ENCODE measurements at places on chromosomes 2 and 18.

DNA sequence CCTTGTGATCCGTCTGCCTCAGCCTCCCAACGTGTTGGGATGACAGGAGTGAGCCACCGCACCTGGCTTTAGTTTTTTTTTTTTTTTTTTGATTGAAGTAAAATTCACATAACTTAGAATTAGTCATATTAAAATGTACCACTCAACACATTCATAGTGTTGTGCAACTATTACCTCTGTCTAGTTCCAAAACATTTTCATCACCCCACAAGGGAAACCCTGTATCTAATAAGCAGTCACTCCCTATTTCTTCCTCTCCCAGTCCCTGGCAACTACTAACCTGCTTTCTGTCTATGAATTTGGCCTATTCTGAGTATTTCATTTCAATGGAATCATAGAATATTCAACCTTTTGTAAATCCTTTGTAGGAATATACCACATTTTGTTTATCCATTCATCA is 123.9 kb upstream of the FAM117B start:
- DNase-seq: no peak

- DNase-seq: peak; percentile 2
These were observed 96.0 kb upstream of the TTC39C start for GRCh38 chr18:23918395-23919032.

DNA sequence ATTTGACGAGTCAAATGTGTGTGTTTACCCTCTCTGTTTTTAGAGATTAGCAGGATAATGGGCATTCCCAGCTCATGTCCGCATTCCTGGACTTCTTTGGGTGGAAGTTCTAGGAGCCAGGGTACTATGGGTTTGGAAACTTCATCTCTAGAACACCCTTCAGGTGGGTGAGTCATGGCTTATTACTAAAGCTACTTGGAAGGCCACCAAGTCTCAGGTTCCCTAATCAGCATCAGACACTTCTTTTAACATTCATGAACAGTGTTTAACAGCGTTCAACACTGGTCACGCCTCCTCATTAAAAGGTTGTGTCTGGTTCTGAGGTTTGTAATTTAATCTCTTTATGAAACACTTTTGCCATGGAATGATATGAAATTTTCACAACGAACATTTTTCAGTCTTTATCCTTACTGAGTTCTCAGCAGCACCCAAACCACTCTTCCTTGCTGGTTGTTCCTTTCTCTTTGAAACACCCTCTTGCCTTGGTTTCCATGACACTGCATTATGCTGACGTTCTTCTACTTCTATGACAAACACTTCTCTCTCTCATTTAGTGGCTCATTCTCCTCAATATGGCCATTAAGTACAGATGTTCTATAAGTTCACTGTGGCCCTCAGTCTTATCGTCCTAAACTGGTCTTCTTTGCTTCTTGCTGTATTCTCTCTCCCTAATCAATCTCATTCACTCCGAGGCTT is 49.3 kb downstream of the MMADHC start:
- no peak for DNase-seq

DNA sequence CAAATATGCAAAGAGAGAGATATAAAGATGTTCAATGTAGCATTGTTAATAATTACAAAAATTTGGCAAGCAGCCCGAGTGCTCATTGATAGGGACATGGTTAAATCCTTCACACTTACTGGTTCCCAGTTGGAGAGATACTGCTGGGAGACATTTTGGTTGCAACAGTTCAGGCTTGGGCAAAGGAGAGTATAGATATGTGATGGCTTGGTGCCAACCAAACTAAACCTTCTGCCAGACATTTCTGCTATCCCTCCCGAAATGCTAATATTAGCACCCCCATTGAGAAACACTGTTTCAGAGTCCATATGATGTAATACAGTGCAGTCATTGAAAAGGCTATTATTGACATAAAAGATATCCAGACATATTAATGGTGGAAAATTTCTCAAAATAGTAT is 11.5 kb downstream of the GEN1 start:
- no peak for DNase-seq

- no peak for DNase-seq
These were observed 328.2 kb downstream of the KCNJ3 start for GRCh38 chr2:155026651-155027174.

- DNase-seq: no peak
These were observed 4.7 kb upstream of the PSD4 start for GRCh38 chr2:113169002-113169530.

GRCh38 chr2:160214461-160215445 is 14.7 kb upstream of the ITGB6 start:
- DNase-seq: no peak

DNA sequence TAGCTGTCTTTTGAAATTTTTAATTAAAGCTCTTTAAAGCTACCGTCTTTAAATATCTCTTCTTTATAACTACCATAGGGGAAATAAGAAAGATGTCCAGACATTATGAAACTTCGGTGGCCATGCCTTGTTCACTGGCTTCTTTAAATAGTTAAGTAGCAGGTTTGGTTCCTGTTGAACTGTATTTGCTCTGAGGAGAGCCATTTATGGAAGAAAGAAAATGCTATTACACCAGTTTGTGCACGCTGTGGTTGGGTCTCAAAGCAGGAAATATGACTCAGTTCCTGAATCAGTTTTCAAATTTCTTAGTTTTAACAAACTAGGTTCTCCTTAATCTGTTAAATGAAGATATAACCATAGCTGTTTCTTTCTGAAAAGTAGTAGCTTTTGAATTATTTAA is 12.2 kb downstream of the ARPC2 start:
- DNase-seq: no peak

GRCh38 chr2:123693836-123694235 is 331.3 kb upstream of the CNTNAP5 start:
- DNase-seq: no peak

GRCh38 chr2:224948859-224949258 is 93.4 kb downstream of the DOCK10 start:
- DNase-seq: no peak

DNA sequence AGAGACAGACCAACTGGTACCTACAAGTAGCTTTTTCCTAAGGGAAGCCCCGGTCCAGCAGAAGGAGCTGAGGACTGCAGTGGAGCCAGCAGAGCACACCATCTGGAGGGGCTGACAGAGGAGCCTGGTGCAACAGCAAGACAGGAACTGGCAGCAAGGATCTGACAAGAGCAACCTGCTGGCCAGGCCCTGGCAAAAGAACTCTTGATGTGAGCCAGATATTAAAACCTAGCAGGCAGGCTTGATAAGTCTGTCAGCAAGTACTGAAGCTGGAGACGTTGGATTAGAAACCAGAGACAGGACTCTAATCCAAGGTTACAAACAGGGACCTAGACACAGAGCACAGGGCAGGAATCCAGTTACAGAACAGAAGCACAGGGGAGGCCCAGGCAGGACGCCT is 260.7 kb upstream of the MGAT5 start:
- no peak for DNase-seq

DNA sequence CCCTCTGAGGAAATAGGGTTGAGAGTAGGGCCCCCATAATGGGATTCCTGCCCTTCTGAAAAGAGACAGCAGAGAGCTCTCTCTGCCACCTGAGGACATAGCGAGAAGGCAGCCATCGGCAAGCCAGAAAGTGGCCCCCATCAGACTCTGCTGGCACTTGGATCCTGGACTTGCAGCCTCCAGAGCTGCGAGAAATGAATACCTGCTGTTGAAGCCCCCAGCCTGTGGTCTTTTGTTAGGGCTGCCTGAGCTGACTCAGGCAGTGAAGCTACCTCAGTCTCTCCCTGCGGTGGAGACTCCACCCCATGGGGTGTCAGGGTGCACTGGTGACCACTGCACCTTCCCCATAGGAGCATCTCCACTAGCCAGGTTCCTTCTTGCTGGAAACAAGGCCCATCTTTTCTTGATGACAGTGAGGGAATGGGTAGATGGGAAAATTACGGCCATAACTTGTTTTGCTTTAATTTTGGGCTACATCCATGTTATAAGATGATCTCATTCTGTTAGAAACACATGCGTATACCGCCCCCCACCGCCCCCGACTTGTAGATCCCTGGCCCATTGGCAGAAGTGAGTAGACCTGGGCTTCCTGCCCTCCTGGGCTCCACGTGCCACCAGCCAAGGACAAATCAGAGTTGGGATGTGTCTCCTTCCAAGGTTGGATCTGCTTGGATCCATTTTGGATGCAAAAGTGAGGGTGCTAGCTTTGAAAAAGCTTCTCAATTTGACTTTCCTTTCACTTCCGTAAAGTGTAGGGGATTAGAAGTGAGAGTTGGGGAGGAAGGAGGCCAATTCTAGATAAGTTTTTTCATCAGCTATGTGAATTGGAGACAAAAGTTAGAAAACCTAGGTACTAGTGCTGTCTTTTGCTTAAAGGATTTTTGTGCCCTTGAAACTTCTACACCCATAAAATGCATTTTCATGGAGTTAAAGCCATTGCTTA is 42.9 kb downstream of the NCK2 start:
- no peak for DNase-seq

DNA sequence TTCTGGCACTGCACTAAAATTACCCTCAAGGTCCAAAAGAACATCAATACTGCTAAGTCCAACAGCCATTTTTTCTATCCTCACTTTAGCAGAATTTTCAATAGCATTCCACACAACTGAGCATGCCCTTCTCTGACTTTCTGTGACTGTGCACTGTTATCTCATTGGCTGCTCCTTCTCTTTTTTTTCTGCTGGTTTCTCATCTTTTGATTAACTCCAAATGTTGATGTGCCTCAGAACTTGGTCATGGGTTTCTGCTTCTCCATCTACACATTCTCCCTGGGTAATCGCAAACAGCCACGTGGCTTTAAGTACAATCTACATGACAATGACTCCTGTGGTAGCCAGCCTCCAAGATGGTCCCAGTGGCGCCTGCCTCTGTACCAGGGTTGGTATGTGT is 75.0 kb upstream of the CD226 start:
- no peak for DNase-seq

DNA sequence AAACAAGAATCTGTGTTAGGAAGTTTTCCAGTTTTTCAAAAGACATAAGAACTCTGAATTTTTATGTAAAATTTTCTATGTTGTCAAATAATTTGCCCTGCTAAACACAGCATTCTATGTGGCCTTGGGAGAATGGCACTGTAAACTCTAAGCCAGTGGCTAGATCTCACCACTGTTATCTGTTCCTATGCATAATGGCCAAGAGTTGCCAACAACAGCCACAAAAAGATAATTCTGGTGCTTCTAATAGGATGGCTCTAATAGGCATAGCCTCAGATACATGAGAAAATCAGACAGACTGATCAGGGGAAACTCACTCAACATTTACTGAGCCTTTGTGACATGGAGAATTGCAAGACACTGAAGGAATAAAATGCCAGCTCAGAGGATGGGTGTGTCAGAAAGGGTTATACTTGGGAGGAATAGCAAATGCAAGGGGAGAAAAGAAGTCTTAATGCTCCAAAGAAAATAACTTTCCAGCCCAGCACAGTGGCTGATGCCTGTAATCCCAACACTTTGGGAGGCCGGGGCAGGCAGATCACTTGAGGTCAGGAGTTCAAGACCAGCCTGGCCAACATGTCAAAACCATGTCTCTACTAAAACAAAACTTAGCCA is 63.7 kb downstream of the COBLL1 start:
- DNase-seq: no peak

DNA sequence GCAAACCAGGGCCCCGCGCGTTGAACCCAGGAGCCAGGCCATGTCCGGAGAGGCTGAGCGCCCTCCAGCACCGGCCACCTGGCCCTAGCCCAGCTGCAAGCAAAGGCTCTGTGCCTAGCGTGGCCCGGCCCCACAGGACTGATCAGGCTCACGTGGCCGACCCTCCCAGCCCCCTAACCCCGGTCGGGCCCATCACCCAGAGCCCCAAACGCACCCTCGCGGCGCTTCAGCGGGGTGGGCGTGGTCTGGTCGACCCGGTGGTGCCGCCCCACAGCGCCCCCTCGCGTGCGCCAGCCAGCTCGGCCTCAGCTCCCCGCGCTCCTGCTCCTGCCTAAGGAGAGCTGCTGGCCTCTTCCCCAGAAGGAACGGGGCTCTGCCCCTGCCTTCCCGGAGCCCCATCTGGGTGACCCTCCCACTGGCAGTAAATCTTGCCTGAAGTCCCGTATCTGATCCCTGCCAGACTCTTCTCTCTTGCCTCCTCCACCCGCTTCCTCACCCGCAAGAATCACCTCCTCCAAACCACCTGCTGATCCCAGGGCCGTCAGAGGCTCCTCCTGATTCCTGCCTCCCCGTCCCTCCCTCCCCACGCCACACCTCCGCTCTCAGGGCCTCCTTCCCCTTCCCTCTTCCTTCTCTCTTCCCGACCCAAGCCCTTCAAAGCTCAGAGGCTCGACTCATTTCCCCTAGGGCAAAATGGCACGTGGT is 12.3 kb upstream of the TEX51 start:
- no peak for DNase-seq

DNA sequence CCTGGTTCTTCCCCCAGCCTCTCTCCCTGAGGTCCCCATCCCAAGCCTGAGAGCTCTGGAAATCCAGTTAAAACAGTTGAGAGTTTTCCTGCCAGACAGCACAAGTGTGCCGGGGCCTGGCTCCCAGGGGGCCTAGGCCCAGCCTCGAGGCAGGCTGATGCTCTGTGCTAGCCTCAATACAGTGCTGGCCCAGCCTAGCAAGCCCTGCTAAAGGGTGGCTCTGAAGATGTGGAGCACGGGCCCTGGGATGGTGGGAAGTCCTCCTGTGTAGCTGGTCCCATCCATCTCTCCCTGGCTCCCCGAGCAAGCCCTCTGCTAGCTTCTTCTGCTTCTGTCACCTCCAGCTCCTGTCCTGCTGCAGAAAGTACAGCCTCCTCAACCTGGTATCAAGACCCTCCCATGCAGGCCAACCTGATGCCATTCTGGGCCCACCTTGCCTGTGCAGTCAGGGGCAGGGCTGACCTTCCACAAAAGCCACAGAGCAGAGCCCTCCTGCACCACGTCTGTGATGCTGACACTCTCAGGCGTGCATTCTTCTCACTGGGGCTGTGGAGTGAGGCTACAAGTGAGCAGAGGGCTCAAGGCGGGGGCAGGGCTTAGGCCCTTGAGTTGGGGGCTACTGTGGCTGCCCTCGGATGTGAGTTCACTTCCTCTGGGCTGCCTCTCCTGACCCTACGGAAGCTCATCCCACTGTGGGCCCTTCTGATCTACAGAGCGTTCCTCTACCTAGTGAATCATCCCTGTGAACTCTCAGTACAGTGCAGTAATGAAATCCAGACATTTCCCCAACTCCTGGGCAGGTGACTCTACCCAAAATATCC is 60.1 kb upstream of the LAPTM4A start:
- no peak for DNase-seq

- DNase-seq: peak; percentile 56
These were observed 90.5 kb downstream of the NDUFA10 start for GRCh38 chr2:239934571-239935171.

- DNase-seq: no peak
These were observed 84.7 kb upstream of the NEDD4L start for GRCh38 chr18:57959278-57959677.

GRCh38 chr2:207459990-207460757 is 69.6 kb upstream of the CREB1 start:
- DNase-seq: no peak

Measured in amygdala (tissue), 56 donors.